ENCODE measurements at places on chromosomes 2 and 18. TPM values are rescaled to one million over a fixed set of nuclear protein-coding genes. Genes with fewer than 3 reads are reported as not detected.

DNA sequence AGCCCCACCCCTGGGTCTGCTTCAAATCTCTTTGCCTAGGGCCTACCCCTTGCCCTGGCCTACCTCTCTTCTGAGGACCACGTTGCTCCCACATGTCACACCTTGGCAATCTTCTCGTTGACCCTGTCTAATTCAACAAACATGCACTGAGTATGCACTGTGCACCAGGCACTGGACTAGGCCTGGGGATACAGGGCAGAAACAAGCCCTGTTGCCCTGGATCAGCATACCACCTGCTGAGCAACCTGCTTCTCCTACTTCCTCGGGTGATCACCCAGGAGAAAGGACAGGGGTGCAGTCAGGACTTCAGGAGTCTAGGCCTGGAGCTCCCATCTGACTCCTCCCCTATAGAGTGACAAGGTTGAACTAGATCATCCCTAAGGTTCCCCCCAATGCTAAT is 9.7 kb downstream of the WNT10A start:
- no peak for DNase-seq

- DNase-seq: no peak
Observed at GRCh38 chr2:3539836-3540235, 18.3 kb downstream of the RNASEH1 start.

- no peak for DNase-seq
Observed at GRCh38 chr18:8749492-8749891, 44.1 kb downstream of the MTCL1 start.

DNA sequence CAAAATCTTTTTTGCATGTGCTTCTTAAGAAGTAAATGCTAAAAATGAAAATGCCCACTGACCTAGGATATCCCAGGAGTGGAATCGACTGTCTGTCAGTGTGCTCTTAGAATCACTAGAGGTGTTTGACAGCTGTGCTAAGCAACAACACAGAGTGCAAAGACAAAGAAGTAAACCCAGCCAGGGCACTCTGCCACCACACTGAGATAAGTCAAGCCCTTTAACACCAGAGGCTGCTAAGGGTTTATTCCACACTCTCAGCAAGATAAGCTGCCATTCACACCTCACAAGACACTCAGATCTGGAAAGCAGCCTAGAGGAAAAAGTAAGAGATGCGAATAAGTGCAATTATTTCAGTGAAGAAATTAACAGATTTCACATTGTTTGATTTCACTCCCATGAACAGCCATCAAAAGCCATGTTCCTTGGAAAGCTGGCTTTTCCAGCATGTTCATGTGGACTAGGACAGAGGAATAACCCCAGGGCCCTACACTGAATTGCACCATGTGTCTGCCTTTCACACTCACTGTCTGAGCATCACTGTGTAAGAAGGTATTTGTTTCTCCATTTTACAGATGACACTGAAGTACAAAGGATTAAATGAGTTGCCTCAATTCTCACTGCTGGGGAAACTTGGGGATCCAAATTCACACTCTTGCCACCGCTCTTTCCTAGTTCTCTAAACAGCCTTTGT is 6.0 kb upstream of the BMP10 start:
- DNase-seq: no peak

DNA sequence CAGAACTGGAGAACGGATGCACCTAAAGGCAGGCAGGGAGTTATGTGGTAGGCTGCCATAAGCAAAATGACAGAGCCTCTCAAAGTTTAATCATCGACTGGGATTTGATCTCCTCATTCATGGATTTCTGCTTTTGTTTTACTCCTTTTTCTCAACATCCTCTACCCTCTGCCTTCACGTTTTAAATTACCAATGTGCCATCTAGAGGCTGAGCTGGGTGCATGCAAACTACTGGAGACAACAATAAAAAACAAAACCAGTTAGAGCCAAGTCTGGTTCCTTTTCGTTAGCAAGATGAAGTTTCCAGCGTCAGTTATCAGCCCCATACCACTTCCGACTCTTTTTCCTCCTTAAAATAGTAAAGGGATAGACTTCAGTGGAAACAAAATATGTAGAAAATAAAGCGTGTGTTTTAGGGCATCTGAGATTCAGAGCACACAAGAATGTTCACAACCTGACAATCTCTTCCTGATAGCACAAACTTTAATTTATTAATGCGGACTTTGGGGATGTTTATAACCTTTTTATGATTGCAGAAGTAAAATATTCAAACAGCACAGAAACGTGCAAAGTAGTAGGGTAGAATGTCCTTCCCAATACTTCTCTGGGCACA is 117.0 kb downstream of the LAMA1 start:
- no peak for DNase-seq

GRCh38 chr2:190618030-190618429 is 30.9 kb upstream of the NAB1 start:
- no peak for DNase-seq

DNA sequence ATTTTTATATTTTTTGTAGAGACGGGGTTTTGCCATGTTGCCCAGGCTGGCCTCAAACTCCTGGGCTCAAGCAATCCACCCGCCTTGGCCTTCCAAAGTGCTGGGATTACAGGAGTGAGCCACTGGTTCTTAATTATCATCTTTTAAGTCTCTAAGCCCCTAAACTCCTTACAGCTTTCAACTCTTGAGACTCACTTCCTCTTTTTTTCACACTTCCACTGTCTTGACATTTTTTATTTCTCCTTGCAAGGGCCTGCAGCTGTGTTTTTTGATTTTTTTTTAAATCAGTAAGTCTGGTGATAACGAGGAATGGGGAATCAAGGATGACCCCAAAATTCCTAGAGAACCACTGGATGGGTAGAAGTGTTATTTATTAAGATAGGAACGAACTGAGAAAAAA is 8.6 kb upstream of the ABCB11 start:
- no peak for DNase-seq

The MROH2A gene
- not detected for total RNA-seq

The CNRIP1 gene
- 40.7 TPM for total RNA-seq

The SKA1 gene
- 0.81 TPM for total RNA-seq

The UGT1A5 gene
- total RNA-seq: not detected

The LMAN2L gene
- 19.7 TPM for total RNA-seq

The FAM110C gene
- under 0.01 TPM for total RNA-seq

All from hematopoietic multipotent progenitor cell (in vitro differentiated cells).